ENCODE measurements at places on chromosomes 2 and 18. TPM values are rescaled to one million over a fixed set of nuclear protein-coding genes. Genes with fewer than 3 reads are reported as not detected.

Gene CASP8
- total RNA-seq, result 22.7 TPM

Gene IL1R2
- 59.3 TPM for total RNA-seq

Gene SOCS6
- 16.3 TPM for total RNA-seq

Gene ARHGAP25
- 10.9 TPM for total RNA-seq

Gene SPDYA
- total RNA-seq, result 0.26 TPM

Gene ATIC
- total RNA-seq, result 29.8 TPM

Gene ARHGAP15
- total RNA-seq, result 1.2 TPM

Gene POTEC
- not detected for total RNA-seq

Measured in suprapubic skin (tissue), 4 donors.